ENCODE measurements at places on chromosomes 3 and 15.

DNA sequence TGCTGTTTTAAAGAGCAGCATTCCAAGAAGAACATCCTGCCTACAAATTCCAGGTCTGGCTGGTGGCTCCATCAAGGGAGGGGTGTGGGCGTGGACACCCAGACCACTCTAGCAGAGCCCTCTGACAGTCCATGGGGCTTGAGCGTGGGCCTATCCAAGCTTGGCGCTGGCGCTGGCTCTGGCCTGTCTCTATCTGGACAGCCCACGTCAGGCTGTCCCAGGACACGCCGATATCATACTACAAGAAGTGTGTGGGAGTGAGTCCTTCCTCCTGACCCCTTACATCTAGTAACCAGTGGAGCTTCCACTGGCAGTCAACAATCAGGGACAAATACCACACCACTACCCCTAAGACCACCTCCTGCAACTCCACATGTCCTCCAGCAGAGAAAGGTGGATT, 17.1 kb upstream of the DUSP7 start:
- DNase-seq = no peak

GRCh38 chr15:59307165-59307537, 65.5 kb downstream of the MYO1E start:
- no peak for DNase-seq

- DNase-seq = no peak
Observed at GRCh38 chr3:110391640-110392395, 679.8 kb upstream of the NECTIN3 start.

- no peak for DNase-seq
Observed at GRCh38 chr3:36065321-36065720, 315.0 kb upstream of the STAC start.

- DNase-seq = no peak
Observed at GRCh38 chr15:55796321-55796965, 53.5 kb upstream of the PRTG start.

GRCh38 chr3:151971814-151972579, 98.6 kb downstream of the SUCNR1 start:
- DNase-seq = no peak

GRCh38 chr3:106176734-106177133, 307.9 kb upstream of the CBLB start:
- DNase-seq = no peak

GRCh38 chr15:41004490-41004889, 51.2 kb downstream of the CHAC1 start:
- DNase-seq = no peak

- DNase-seq = no peak
Observed at GRCh38 chr3:14235003-14235911, 56.6 kb downstream of the LSM3 start.

DNA sequence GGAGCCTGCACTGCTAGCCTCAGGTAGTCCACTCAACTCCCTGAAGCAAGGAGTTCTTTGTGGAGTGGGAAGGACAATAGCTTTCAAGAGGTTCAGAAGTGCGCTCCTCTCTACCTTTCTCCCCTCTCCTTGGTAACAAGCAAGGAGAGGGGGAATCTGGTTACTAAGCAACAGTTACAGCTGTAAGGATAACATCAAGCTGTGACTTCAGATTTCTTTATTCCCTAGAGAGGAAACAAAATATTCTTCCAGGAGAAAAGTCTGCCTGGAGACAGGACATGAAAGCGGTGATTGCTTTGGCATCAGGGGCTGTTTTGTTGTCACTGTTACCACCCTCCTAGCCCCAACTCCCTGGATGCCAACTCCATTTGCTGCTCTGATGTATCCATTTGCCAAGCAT, 70.4 kb downstream of the TRANK1 start:
- DNase-seq = peak; percentile 77

- DNase-seq = no peak
Observed at GRCh38 chr3:115072265-115073021, 74.6 kb downstream of the ZBTB20 start.
